ENCODE measurements at places on chromosomes 1 and 21. TPM values are rescaled to one million over a fixed set of nuclear protein-coding genes. Genes with fewer than 3 reads are reported as not detected.

DNA sequence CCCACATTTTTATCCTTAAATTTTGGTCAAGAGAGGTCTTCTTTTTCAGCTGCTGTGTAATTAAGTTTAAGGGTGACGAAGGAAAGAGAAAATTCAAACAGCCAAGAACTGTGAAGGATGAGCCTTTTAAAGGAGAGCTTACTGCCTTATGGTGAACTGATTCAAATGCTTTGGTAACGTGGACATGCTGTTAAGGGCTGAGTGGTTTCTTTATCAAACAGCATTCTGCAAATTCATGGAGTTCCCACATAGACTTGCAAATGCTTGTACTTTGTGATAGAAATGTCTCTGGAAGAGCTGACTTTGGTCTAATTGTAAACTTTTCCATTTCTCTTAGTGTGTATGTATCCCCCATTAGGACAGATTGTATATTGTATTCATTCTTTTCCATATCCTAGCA lies 93.8 kb downstream of the CHD1L start:
- DNase-seq: no peak

GRCh38 chr21:27418346-27418745 lies 451.5 kb upstream of the ADAMTS5 start:
- no peak for DNase-seq

GRCh38 chr1:214075999-214076707 lies 88.4 kb downstream of the PROX1 start:
- DNase-seq: no peak

DNA sequence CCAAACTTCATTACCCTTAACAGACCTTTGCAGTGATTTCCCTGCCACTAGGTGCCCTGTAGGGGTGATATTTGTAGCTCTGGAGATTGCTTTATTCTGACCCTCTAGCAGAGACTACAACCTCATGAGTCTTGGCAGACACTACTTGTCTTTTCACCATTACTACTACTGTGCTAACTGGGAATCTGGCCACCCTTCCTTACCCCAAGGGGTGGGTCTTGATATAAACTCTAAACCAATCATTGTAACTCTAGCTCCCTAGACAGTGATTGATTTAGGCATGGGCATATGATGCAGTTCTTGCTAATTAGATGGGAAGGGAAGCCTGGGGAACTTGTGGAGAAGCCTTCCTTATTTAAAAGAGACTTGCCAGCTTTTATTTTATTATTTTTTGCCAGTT lies 3.9 kb downstream of the KPNA6 start:
- peak; percentile 38 for DNase-seq

DNA sequence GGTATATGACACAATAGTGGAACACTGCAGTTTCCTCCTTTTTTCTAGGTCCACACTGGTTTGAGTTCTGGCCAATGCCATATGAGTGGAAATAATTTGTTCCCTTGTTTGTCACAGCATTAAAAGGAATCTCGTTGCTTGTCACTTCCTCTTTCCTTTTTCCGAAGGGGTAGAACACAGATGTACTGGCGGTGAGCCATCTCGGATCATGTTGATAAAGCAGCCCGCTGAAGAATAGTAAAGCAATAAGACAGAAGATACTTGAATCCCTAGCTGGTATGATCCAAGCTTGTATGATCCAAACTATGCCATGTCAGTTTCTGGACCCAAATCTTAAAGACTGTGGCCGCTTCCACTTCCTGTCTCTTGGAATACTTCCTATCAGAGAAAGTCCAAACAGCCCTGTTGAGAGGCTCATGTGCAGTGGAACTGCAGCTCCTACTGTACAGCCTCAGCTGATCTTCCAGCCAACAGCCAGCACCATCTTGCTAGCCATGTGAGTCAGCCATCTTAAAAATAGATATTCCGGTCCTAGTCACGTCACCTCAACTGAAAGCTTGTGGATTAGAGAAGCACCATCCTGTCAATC lies 40.3 kb downstream of the CFHR5 start:
- no peak for DNase-seq

- no peak for DNase-seq
Observed at GRCh38 chr1:53645690-53646078, 93.3 kb downstream of the GLIS1 start.

- DNase-seq: no peak
Observed at GRCh38 chr21:42469272-42469671, 26.8 kb downstream of the RSPH1 start.

GRCh38 chr1:226646026-226646869 lies 92.8 kb downstream of the ITPKB start:
- no peak for DNase-seq

DNA sequence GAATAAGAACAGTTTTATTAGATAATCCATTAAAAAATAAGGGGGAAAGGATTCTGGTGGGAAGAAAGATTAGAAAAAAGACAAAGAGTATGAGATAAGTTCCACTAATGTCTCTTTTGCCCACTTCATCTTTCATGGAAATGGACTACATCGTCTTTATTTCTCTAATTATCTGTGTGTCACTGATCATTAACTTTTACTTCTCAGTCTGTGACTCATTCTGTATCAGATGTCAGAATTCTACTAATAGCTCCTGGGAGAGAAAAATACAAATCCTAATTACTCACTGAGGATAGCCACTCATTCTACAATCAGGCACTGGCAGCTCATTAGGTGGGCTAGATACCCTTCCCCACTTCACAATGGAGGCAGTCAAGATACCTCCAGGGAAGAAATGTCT lies 41.7 kb downstream of the ILDR2 start:
- DNase-seq: no peak

- no peak for DNase-seq
Observed at GRCh38 chr1:90262791-90263190, 267.9 kb downstream of the ZNF326 start.

DNA sequence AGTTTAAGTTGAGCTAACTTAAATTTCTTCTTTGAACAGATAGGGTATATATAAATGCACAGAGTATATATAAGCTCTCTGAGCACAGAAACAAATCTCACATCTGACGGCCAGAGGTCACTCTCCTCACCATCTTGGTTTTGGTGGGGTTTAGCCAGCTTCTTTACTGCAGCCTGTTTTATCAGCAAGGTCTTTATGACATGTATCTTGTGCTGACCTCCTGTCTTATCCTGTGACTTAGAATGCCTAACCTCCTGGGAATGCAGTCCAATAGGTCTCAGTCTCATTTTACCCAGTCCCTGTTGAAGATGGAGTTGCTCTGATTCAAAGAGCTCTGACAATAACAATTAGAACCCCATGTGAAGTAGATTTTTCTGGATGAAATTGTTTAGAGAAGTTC lies 1.6 kb upstream of the MOV10 start:
- no peak for DNase-seq

GRCh38 chr1:94978401-94978800 lies 51.5 kb upstream of the CNN3 start:
- DNase-seq: no peak

GRCh38 chr1:109312246-109312645 lies 5.4 kb upstream of the MYBPHL start:
- no peak for DNase-seq

DNA sequence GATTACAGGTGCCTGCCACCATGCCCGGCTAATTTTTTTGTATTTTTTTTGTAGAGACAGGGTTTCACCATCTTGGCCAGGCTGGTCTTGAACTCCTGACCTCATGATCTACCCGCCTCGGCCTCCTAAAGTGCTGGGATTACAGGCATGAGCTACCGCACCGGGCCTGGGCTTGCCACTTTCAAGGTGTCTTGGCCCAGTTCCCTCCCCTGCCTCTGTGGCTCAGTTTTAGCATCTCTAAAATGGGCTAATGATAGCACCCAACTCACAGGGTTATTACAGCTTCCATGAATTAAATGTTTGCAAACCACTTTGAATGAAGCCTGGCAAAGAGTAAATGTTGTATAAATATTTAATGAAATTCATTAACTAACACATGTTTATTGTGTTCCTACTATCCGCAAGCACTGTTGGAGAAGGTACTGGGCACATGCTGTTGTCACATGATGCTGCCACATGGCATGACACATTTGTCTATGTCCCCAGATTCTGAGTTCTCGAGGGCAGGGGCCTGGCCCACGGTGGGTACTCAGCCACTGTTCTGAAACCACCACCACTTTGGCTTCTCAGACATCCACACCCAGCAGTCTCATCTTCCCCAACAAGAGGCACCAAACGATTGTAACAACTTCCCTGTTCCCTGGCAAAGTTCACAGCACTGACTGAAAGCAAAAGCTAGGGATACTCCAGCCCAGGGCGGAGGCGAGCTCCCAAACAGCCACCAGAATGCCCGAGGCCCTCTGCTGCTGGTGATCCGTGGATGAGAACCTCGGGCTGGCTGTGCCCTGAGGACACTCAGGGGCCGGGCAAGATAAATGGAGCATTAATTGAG lies 9.7 kb downstream of the IFFO2 start:
- DNase-seq: no peak

DNA sequence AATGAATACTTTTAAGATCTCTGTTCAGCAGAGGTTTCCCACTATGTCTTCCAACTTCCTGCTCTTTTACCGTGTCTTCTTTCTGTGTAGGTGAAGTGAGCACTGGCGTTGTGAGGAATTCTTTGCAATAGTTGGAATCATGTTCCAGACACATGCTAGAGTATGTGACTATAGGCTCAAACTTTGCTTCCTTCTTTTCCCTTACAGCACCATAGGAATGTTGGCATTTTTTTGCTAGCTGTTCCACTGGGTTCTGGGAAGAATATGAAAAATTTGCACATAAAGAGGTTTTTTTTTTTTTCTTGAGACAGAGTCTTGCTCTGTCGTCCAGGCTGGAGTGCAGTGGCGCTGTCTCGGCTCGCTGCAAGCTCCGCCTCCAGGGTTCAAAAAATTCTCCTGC lies 15.7 kb upstream of the HUNK start:
- DNase-seq: no peak

DNA sequence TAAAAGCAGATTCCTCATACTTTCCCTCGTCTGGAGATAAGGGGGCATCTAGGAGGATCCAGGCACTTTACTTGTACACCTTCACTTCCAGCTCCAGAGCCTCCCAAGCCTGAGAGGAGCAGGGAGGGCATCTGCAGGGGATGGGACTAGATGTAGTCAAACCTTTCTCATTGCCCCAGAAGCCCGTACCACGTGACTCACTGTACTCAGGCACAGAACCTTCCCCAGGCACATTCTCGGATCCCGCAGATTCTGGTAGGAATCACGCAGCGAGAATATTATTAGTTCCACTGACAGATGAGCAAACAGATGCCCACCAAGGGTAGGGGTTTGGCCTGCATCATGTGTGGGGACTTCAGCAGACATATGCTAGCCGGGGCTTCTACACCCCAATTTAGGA lies 25.2 kb upstream of the TNR start:
- no peak for DNase-seq

GRCh38 chr1:214106375-214106774 lies 118.6 kb downstream of the PROX1 start:
- peak; percentile 15 for DNase-seq

The SH2D5 gene
- 13.5 TPM for polyA plus RNA-seq

The CASP9 gene
- 8.3 TPM for polyA plus RNA-seq

The GNG4 gene
- 0.29 TPM for polyA plus RNA-seq

The DENND1B gene
- polyA plus RNA-seq: 3.6 TPM

The RUNX1 gene
- polyA plus RNA-seq: 45.0 TPM

The CTSE gene
- polyA plus RNA-seq: not detected
